ENCODE measurements at places on chromosomes 7 and 10.
A peak's percentile ranks its signal among the peaks of the same experiment; 100 is the strongest.

- no peak for DNase-seq
Observed at GRCh38 chr7:130804220-130804619, 70.2 kb upstream of the KLF14 start.

GRCh38 chr10:119817991-119818888 is 54.4 kb downstream of the MCMBP start:
- DNase-seq: no peak

DNA sequence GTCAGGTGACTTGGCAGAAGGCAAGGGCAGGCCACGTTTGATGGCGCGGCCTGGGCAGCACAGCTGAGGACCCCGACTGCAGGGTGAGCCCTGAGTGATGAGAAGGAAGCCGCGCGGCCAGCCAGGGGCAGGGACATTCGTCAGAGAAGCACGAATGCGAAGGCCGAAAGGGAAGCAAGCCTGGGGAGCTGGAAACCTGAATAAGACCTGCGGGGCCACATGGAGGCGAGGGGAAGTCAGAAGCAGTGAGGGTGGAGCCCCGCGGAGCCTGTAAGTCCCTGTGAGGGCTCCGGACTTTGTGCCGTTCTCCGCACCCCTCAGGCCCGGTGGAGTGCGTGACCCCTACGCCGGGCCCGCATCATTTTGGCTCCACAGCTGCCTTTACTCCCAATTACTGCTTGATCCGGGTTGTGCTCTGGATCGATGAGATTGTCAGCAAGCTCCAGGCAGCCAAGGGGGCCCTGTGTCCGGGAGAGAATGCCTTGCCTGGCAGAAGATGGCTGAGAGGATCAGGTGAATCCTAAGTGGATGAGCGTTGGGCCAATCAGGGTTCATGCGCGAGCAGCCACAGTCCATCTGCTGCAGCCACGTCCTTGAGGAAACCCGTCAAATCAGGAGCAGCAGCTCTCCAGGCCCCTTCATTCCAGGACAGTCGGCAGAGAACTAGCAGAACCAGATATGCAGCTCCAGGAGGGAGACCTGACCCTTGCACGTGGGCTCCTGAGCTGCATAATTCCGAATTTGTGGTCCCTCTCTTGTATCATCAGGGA is 293.3 kb upstream of the SHH start:
- no peak for DNase-seq

DNA sequence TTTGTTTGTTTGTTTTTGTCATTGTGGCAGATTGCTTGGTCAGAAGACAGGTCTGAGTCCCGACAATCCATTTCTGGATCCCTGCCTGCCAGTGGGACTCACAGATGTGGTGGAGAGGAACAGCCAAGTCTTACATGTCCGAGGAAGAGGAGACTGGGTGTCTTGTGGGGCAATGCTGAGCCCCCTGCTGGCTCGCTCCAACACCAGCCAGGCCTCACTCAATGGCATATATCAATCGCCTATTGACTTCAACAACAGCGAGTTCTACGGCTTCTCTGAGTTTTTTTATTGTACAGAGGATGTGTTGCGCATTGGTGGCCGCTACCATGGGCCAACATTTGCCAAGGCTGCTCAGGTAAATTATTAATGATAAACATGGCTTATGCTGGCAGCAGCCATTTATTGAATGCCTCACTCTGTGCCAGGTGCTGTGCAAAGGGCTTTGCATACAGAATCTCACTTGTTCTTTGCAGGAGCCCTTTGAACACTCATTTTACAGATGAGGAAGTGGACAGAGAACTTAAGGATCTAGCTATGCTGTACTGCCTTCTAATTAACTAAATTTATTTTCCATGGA is 33.3 kb downstream of the COX15 start:
- no peak for DNase-seq

GRCh38 chr7:108395426-108395825 is 60.8 kb downstream of the NRCAM start:
- no peak for DNase-seq

- no peak for DNase-seq
Observed at GRCh38 chr7:28748346-28748745, 209.8 kb downstream of the TRIL start.

- DNase-seq: no peak
Observed at GRCh38 chr7:79837915-79838314, 296.7 kb upstream of the GNAI1 start.

- no peak for DNase-seq
Observed at GRCh38 chr7:74329225-74329624, 40.0 kb downstream of the CLIP2 start.

- DNase-seq: no peak
Observed at GRCh38 chr7:34939175-34939574, 98.1 kb downstream of the DPY19L1 start.

DNA sequence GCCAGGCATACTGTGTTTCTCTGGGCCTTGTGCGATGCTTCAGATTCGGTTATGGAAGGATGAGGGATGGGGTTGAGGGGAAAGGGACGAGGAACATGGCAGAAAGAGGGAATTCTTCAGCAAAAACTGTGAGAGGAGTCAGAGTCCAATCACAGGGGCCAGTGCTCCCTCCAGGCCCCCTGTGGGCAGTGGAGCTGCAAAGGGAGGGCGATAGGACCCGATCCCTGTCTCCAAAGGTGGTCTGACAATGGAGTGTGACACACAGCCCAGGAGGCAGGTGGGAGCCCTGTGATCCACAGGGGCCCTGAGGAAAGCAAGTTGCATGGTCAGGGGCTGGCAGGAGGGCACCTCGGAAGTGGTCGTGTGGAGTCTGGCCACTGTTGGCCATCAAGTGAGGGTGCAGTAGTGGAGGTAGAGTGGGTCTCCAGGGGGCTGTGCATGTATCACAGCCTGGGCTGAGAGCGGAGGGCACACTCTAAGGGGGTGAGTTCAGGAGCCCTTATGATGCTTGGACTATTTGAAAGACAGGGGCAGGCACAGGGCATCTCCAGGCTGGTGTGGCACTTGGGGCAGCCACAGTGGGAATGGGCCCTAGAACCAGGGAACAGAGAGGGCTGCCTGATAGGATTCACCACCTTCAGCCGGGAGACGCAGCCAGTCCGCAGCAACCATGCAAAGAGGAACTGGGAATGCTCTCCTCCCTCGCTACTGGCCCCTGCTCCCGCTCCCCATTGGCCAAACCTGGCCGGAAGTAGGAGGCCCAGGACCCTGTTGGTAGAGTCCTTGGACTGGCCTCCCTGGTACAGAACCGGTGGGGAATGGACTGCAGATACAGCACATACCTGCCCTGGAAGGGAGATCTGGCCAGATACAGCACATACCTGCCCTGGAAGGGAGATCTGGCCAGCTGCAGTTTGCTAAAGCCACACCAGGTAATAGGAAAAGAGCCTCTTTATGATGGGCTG is 115.9 kb downstream of the ADCY1 start:
- no peak for DNase-seq

DNA sequence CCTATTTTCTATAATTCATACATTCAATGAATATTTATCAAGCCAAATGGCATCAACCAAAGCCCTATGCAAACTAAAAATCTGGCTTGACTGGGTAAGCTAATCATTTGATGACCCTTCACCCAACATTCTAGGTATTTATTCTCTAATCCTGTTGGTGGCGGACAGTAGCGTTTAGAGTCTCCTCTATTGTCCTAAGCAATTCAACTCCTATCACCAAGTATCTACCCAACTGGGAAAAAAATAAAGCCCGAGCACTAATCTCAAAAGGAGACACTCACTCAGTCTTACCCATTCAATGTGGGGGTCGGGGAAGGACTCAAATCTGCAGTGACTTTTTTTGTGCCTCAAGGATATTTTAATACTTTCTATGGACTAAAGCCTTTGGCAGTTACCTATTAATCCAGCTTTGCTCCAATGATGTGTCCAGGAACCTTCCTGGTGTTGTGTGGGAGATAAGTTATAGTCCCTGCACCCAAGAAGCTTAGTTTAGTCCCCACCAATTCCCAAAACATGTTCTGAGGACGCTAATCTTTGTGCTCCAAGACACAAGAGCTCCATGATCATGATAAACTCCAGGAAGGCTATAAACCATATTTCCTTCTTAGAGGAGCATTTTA is 30.6 kb downstream of the DNMBP start:
- no peak for DNase-seq

- DNase-seq: no peak
Observed at GRCh38 chr7:79377097-79377496, 76.4 kb downstream of the MAGI2 start.

GRCh38 chr10:132471484-132471883 is 66.1 kb upstream of the INPP5A start:
- no peak for DNase-seq

DNA sequence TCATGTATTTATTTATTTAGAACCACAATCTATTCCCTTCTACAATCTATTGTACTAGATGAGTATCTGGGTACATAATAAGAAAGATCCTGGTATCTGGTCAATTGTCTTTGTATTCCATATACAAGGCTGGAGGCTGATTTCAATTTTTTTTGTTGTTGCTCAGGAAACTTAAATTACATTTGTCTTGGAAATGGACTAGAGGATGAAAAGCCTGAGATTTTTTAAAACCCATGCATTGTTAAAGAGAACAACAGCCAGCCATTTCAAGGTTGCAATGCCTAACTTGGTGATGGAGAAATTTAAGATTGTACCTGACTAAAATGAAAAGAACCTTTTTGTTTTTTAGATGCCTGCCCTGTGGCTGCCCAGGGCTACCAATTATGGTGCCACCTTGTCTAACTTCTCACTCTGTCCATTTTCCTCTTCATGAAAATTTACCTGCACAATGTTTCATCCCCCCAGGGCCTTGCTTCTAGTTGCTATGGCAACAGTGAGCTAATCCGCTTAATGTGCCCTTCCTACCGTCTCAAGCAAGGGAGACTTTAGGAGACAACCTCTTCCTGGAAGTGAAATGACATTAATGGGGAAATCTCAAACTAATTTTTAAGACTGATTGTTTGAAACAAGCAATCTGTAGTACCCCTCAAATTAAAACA is 203.7 kb upstream of the PHYHIPL start:
- DNase-seq: no peak

DNA sequence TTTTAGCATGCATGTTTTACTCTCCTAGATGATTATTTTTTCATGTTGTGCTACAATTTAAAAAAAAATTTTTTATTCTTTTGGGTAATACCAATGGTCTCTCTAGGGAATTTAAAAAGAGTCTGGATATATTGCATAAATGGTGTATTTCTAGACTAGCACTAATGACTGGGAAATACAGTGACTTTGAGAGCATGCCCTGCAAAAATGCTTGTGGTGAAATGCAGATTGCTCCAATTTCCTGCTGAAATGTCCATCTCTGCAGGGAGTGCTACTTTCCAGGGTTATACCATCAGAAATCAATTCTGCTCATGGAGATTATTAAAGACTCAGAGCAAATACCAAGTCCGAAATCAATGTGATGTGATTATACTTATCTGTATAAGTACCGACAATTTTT is 186.1 kb downstream of the PRKG1 start:
- DNase-seq: no peak

DNA sequence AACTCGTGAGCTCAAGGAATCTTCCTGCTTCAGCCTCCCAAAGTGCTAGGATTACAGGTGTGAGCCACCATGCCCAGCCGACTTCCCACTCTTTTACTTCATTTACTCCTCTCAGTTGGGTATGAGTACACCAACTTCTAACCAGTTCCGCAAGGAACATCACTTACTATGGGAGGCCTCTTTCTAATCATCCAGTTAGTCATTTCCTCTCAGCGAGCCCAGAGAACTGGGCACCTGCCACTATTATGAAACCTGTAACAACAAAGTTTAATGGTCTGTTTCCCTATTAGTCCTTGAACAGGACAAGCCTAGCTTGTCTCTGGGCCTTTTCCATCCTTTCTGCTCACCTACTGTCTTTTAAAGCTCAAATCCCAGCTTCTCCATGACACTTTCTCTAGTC is 88.8 kb downstream of the DNMBP start:
- no peak for DNase-seq

DNA sequence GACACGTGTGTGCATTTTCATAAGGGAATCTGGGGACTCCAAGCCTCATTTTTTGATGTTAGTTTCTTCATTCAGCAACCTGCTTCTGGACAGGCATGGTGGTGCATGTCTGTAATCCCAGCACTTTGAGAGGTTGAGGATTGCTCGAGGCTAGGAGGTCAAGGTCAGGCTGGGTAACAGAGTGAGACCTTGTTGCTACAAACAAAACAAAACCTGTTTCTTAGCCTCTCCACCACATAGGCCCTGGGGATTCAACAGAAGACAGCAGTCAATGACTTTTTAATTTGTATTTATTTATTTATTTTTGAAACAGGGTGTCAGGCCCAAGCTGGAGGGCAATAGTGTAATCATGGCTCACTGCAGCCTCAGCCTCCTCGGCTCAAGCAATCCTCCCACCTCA is 6.9 kb upstream of the CYTH3 start:
- DNase-seq: no peak

DNA sequence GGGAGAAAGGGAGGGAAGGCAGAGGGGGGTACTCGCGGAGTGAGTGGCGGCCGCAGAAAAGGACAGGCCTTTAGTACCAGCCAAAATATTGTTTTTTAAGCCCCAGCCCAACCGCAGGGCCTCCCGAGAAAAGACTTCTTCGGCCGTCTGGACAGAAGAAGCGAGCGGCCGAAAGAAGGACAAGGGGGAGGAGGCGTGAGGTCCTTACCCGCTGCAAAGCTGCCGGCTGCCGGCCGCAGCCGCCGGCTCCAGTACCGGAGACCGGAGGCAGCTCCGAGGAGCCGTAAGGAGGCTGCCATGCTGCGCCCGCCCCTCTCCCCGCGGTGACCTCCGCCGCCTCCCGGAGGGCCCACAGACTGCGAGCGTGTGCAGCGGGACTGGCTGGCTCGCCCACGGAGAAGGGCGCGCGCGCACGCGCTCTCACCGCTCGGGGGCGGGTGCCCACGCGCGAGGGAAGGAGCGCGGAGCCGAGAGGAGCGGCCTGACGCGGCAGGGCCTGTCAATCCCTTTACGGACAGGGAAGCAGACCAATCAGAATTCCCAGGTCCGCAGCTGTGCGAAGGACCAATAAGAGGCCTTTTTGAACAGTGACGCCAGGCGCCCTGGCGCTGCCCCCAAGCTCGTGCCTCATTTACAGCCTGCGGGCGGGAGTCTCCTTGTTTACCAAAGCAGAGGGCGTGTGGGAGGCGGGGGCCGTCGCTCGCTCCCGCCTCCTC is at the start of gene HIBADH:
Gene HIBADH (minus strand): TSS at position 394 of the 716 bp plus-strand sequence. CDS start 95 bp downstream, at position 299.
- DNase-seq: peak; percentile 91

- DNase-seq: no peak
Observed at GRCh38 chr7:38335128-38335491, 61.7 kb upstream of the TARP start.

DNA sequence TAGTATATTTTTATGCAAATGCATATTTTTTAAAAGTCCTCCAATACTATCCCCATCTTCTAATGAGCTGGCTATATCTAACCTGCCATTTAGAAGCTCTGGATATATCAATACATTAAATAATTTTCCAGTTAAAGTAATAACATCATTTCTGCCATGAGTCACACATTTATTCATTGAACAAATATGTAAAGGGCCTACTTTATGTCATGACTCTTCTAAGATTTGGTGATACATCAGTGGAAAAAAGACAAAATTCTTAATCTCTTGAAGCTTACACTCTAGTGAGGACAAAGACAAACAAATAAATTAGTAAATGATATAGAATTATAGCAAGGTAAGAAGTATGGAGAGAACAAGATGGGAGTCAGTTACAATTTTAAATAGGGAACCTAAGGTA is 716.8 kb upstream of the LRRTM3 start:
- no peak for DNase-seq

All from stimulated activated naive CD8-positive, alpha-beta T cell treated with anti-CD3 and anti-CD28 coated beads, Interleukin-15, Interleukin-2, amounts not matched to agents 100 U/mL and 50 U/mL, for 24 hours (primary cell).